ENCODE measurements at places on chromosomes 4 and X. TPM values are rescaled to one million over a fixed set of nuclear protein-coding genes. Genes with fewer than 3 reads are reported as not detected.

GRCh38 chrX:82589410-82589809, 918.7 kb upstream of the POU3F4 start:
- DNase-seq = no peak

DNA sequence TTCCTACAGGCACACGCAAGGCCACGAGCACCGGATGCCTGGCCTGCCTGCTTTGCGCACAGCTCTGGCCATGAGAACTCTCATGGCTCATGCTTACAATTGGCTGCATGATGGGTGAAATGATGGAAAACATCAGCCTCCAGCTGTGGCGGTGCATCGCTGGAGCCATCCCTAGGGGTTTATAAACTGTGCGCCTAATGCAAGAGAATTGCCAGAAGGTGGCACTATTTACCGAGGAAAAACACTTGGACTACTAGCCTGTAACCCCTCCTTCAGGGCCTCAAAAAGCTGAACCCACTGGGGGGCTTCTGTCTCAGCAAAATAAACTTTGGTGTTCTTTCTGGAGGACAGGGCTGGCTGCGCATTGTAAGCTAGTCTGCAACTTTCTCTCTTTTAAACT, 51.9 kb downstream of the PHKA2 start:
- no peak for DNase-seq

F11 gene
- total RNA-seq = not detected

PABPC1L2B gene
- not detected for total RNA-seq

DNA sequence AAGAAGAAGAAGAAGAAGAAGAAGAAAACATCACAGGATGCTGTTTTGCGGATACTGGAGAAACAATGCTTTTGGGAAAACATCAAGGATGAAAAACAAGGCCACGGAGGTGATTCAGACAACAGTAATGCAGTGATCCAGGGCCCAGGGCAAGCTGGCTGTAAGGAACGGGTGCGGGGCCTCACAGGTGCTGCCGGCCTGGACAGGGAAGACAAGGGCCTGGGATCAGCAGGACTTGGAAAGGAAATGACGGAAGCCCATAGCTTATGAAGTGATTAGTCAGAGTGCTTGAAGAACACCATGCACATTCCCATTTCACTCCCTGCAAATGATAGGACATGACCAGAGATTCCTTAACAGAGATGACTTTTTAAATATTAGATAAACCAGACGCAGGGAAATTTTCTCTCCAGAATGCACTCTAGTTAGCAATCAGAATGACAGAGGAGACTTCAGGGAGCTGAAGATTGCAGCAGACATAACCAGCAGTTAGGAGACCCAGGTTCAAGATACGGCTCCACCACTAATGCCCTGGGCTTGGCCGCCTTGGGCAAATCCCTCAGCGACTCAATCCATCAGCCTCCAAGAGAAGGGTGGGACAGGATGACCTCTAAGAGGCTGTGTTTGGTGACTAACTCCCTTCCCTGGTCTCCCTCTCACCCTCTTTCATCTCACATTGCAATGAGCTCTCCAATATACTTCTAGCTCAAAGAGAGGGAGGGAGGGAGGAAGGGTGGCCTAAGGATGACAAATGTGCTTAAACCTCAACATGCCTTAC, 54.1 kb downstream of the APBB2 start:
- DNase-seq = no peak

DNA sequence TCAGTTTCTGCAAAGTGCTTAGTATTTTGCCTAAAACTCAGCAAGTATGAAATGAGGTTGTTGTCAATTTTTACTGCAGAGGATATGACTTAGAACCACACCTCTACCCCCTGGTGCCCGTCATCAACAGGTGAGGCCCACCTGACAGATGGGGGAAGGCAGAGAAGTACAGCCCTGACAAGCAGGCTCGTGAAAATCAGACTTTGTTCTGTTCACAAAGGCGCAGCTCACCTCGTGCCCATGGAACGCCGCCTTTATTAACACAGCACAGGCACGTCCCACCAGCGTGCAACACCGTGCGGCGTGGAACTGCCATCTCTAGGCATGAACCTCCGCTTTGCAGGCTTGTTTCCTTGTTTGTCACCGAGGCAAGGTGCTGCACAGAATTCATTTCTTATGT, 13.3 kb downstream of the CYP4V2 start:
- no peak for DNase-seq

GRCh38 chr4:106548446-106549044, 180.0 kb upstream of the GIMD1 start:
- no peak for DNase-seq

DNAJB14 gene
- 103 TPM for total RNA-seq
